ENCODE measurements at places on chromosomes 7 and 10. TPM values are rescaled to one million over a fixed set of nuclear protein-coding genes. Genes with fewer than 3 reads are reported as not detected.

NUP42 gene
- total RNA-seq: 56.2 TPM

CCDC172 gene
- total RNA-seq: not detected

SCIN gene
- total RNA-seq: 1.4 TPM

CRHR2 gene
- total RNA-seq: not detected

MRLN gene
- total RNA-seq: not detected

DNA sequence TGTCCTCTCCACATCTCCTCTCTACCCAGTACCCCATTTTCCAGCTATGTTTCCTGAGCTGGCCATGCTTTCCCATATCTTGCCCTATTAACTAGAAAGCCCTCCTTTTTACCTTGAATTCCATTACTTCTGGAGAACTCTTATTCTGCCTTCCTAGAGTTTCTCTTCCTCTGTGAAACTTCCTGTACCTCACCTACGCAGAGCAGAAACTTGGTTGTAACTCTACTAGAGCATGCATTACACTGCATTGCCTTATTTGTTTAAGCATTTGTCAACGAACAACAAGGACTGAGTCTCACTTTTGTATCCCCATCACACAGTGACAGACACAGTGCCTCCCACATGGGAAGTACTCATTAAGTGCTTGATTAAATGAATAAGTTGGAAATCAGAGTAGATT is 36.4 kb downstream of the VCL start:
- no peak for DNase-seq
- H3K27me3 ChIP-seq: no peaks in the 10 kb centered on the region
- no peak overlapping the region for H3K4me3 ChIP-seq
- H3K4me1 ChIP-seq: peaks cover 8% of the 10 kb centered on the region
- no peaks in the 10 kb centered on the region for H3K36me3 ChIP-seq

DNA sequence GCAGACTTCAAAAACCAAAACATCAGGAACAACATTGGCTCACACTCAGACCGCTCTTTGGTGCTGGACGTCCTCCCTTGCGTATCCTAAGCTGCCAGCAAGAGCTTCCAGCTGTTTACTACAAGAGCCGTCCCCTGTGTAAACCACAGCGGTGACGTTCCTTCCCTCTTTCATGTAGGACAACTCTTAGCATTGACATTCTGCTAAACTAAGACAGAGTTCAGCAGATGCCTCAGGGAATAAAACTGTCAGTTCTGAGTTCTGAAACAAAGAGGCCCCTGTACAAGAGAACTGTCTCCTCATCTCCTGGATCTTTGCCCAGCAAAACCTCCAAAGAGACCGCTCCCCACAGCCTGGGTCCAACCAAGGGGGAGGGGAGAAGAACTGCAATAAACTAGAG is 57.8 kb upstream of the OPALIN start:
- H3K27ac ChIP-seq: no peak overlapping the region
- H3K36me3 ChIP-seq: no peaks in the 10 kb centered on the region
- no peak for DNase-seq

DNA sequence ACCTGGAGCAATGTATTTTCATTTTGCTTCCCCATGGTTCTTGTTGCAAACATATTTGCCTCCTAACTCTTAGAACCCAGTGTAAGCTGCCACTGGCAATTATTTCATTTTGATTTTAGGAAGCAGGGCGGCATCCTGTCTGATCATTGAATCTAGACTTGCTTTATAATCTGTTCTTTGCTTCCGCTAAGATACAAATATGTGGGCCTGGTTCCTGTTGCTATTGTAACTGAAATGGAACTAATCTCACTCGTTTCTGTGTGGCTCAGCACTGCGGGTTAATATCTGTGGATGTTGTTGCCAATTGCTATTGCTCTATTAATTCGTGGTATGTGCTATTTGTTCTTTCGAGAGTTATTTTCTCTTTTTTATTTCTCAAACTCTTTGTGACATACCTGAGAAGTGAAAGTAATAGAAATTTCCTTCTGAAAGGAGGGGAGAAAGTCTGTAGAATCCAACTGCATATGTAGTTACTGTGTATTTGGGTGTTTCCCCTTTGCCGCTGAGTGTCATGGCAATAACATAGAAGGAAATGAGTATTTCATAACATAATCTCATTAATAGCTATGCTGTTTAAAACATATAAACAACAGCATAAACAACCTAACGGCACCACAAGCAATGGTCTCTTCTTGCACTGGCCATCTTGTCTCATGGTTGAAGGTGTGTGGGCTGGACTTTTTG is 62.4 kb downstream of the FZD1 start:
- no peak overlapping the region for H3K27ac ChIP-seq
- DNase-seq: no peak
- H3K27me3 ChIP-seq: no peaks in the 10 kb centered on the region
- peaks cover 27% of the 10 kb centered on the region for H3K4me1 ChIP-seq

- H3K4me1 ChIP-seq: peaks cover 16% of the 10 kb centered on the region
- peak overlapping the region; percentile 72 for H3K4me3 ChIP-seq
- H3K36me3 ChIP-seq: no peaks in the 10 kb centered on the region
- no peak for DNase-seq
- no peaks in the 10 kb centered on the region for H3K27me3 ChIP-seq
These were observed 1.3 kb upstream of the ATXN7L1 start for GRCh38 chr7:105877736-105878135.

DNA sequence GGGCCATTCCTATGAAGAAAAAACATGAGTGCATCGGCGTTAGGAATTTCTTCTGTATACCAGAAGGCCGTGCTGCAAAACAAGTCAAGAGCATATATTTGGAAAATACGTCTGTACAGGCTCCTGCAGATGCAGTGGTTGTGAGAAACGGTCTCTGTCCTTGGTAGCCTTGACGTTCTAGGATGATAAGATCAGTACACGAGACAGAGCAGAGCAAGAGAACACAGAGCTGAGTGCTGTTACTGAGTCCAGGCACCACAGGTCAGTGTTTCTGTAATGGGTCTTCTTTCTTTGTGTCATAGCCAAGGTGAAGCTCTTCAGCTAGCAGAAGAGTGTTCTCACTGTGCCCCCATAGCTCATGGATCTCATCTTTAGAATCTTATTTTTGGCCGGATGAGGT is 62.8 kb downstream of the WDR37 start:
- H3K4me1 ChIP-seq: no peaks in the 10 kb centered on the region
- peak; percentile 80 for DNase-seq
- H3K4me3 ChIP-seq: no peak overlapping the region
- no peaks in the 10 kb centered on the region for H3K27me3 ChIP-seq
- H3K36me3 ChIP-seq: no peaks in the 10 kb centered on the region
- H3K27ac ChIP-seq: peak overlapping the region; percentile 61

DNA sequence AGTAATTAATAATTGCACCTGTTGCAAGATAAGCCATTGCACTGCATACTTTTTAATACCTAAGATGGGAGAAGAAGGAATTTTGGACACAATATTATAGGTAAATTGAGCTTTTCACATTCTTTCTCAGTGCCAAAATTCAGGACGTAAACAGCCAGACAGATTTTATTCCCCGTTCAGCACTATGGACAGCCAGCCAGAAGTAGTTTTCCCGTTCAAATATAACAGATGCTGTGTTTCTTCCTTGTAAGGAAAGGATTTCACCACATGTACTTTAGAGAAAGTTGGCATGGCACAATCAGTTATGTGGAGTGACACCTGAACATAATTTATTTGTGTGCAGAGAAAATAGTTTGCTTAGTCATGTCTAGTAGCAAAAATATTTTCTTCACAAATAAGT is 34.8 kb downstream of the SEMA3E start:
- H3K36me3 ChIP-seq: no peaks in the 10 kb centered on the region
- no peaks in the 10 kb centered on the region for H3K4me1 ChIP-seq
- no peaks in the 10 kb centered on the region for H3K27me3 ChIP-seq
- H3K27ac ChIP-seq: no peak overlapping the region

GRCh38 chr7:101667920-101668319 is 38.8 kb upstream of the MYL10 start:
- DNase-seq: no peak
- H3K27ac ChIP-seq: no peak overlapping the region
- no peak overlapping the region for H3K4me3 ChIP-seq
- H3K4me1 ChIP-seq: no peaks in the 10 kb centered on the region
- no peaks in the 10 kb centered on the region for H3K27me3 ChIP-seq

DNA sequence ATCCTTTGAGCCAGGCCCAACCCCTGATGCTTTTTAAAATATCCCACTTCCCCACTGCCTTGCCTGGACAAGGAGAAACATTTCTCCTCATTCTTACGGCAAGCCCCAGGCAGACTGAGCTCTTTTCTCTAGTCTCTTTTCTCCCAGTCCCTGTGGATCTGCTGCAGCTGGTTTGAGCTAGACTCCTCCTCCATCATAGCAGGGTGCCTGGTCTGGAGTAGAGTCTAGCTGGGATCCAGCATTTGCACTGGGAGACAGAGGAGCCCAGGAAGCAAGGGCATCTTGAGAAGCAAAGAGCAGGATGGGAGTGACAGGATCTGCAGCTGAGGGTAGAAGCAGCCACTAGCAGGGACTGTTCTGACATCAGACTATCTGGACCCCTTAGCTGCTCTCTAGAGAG is 562.3 kb upstream of the COBL start:
- H3K27me3 ChIP-seq: no peaks in the 10 kb centered on the region
- no peaks in the 10 kb centered on the region for H3K4me1 ChIP-seq
- no peak overlapping the region for H3K4me3 ChIP-seq
- no peak for DNase-seq
- no peak overlapping the region for H3K27ac ChIP-seq

DNA sequence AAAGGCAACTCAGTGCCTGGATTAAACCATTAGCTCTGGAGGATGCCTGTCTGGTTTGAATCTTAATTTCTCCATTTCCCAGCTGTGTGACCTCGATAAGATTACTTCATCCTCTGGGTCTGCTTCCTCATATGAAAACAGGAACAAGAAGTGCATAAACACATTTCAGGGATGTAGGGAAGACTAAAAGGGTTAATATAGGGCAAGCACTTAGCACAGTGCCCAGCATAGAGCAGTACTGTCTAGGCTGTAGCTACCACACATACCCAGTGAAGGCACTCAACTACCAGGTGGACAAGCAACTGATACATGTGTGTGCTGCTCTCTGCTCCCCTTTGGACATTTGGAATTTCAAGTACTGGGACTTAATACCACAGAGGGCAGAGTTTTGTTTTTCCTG is 85.4 kb downstream of the KCNMA1 start:
- no peak for DNase-seq
- no peaks in the 10 kb centered on the region for H3K27me3 ChIP-seq
- no peaks in the 10 kb centered on the region for H3K36me3 ChIP-seq

DNA sequence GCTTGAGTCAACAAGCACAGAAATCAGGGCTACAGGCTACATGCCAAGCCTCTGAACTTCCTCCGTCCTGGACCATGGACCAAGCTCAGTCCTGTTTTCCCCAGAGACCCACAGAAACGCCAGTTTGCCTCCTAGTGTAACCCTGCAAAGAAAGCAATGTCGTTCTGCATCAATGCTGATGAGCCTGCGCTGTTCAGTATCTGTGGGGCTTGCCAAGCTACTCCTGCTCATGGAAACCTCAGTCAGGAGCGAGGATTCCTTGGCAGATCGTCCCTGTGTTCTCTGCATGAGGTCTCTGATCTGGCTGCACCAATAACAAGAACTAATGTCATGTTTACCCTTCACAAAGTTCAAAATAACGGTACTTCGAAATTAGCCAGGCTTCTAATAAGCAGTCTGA is 495.5 kb upstream of the C7orf33 start:
- no peak overlapping the region for H3K27ac ChIP-seq
- no peak overlapping the region for H3K4me3 ChIP-seq
- no peaks in the 10 kb centered on the region for H3K4me1 ChIP-seq
- no peaks in the 10 kb centered on the region for H3K36me3 ChIP-seq
- peak; percentile 5 for DNase-seq

DNA sequence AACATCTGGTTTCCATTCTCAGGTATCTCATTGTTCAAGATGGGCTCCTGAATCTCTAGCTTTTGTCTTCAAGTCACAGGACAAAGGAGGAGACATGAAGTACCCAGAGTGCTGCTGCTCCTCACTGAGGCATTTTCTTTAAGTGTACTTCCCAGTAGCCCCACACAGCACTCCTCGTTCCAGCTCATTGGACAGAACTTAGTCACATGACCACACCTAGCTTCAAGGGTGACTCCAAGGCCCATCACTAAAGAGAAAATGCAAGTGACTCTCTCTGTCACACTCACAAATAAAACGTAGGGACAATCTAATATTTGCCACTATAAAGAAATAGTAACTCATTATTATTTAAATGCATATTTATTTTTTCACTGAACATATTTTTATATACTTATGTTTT is 58.3 kb upstream of the NEUROD6 start:
- DNase-seq: no peak
- H3K4me3 ChIP-seq: no peak overlapping the region
- H3K36me3 ChIP-seq: no peaks in the 10 kb centered on the region

GRCh38 chr10:12419262-12419847 is 70.0 kb downstream of the CAMK1D start:
- peaks cover 8% of the 10 kb centered on the region for H3K4me1 ChIP-seq
- no peaks in the 10 kb centered on the region for H3K27me3 ChIP-seq
- no peak for DNase-seq
- H3K27ac ChIP-seq: no peak overlapping the region

DNA sequence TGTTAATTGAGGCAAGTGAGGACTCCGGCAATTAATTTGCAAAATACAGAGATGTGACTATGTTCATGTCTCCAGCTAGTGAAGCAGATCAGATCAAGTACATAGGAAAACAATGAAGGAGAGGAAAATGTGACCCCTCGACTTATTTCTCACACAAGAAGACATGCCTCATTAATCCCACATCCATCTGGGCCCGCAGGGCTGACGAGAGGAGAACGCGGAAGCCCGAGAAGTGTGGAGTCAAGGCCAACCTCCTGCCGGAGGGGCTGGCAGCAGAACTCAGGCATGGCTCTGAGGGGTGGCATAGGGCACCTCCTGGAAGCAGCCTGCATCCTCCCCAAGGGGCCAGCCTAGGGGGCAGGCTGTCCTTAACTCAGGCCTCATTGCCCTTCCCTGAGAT is 54.4 kb downstream of the ZNF503 start:
- DNase-seq: no peak
- H3K27me3 ChIP-seq: no peaks in the 10 kb centered on the region
- peaks cover under 1% of the 10 kb centered on the region for H3K4me1 ChIP-seq
- H3K4me3 ChIP-seq: no peak overlapping the region

- no peak overlapping the region for H3K27ac ChIP-seq
- H3K4me1 ChIP-seq: no peaks in the 10 kb centered on the region
- H3K36me3 ChIP-seq: no peaks in the 10 kb centered on the region
- H3K4me3 ChIP-seq: no peak overlapping the region
- DNase-seq: no peak
These were observed 1094.4 kb downstream of the NRG3 start for GRCh38 chr10:82969405-82969804.

- DNase-seq: no peak
These were observed 158.2 kb downstream of the CELF2 start for GRCh38 chr10:11175823-11176243.

DNA sequence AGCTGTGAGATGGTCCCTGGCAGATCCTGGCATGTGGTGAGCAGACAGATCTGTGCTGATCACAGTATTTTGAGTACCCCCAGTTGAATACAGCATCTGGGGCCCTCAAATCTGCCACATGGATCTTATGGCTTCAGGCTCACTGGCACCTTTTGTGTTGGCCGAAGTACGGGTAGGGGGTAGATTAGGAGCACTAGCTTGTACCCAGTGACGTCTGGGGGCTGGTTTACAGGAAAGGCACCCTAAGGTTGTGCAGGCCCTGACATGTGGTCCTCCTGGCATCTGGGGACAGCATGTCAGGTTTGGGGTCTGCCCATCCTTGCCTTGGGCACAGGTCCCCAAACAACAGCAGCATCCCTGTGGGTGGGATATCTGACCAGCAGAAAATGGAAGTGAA is 53.2 kb downstream of the SYPL1 start:
- H3K27ac ChIP-seq: no peak overlapping the region
- H3K27me3 ChIP-seq: no peaks in the 10 kb centered on the region
- H3K4me3 ChIP-seq: no peak overlapping the region
- H3K36me3 ChIP-seq: no peaks in the 10 kb centered on the region
- no peak for DNase-seq

- H3K27me3 ChIP-seq: peaks cover 6% of the 10 kb centered on the region
- H3K27ac ChIP-seq: no peak overlapping the region
- no peak for DNase-seq
- H3K4me1 ChIP-seq: no peaks in the 10 kb centered on the region
- no peaks in the 10 kb centered on the region for H3K36me3 ChIP-seq
- H3K4me3 ChIP-seq: no peak overlapping the region
These were observed 175.9 kb downstream of the CCDC71L start for GRCh38 chr7:106485031-106485551.
